ENCODE measurements at places on chromosomes 2 and 18.

GRCh38 chr2:161136696-161137324 lies 23.4 kb upstream of the TANK start:
- DNase-seq = no peak

DNA sequence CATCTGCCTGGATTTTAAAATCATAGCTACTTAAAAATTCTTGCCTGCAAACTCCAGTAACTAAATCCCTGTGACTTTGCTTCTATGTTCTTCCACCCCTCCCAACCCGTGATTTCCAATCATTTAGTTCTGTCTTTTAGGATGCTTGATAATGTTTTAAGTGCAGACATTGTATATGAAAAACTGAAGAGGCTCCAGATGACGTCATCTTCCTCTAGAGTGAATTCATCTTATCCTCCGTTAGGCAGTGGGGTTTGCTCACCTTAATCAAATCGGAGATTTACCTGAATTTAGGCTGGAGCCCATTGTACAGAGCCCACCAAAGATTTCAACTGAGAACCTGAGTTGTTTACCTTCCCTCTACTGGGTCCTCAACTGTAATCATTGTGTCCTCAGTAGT lies 10.9 kb downstream of the FBXO48 start:
- no peak for DNase-seq

GRCh38 chr2:209845666-209846065 lies 74.0 kb downstream of the UNC80 start:
- DNase-seq = no peak

GRCh38 chr2:232477751-232478510 lies 9.7 kb downstream of the ECEL1 start:
- no peak for DNase-seq

GRCh38 chr2:201858281-201859184 lies 52.2 kb downstream of the CDK15 start:
- peak; percentile 24 for DNase-seq

DNA sequence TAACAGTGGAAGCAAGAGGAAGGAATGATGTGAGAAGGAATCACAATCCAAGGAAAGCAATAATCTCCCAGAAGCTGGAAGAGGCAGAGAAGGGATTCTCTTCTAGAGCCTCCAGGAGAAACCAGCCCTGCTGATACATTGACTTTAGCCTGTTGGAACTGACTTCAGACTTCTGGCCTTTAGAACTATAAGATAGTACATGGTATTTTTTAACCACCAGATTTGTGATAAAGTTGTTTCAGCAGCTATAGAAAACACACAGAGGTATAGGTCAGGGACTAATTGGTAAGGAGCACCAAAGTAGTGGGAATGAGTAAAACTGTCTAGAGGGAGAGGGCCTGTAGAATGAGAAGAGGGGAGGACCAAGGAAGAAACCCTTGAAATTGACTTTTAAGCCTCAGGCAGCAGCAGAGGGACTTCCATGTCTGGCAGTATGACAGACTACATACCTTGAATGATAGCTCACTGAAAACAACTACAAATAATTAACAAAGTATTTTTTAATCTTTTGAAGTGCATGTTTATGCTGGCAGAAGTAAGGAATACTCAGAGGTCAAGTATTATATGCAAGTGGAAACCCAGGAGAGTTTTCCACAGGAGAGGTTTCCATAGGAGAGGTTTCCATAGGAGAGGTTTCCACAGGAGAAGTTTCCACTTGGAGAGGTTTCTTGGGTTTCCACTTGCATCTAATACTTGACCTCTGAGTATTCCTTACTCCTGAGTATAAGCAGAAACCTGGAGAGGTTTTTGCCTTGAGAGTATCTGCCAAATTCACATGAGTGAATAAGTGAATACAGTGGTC lies 33.8 kb upstream of the TMEM17 start:
- no peak for DNase-seq

Data from NCI-H774 (cell line).